ENCODE measurements at places on chromosomes 1 and 21. TPM values are rescaled to one million over a fixed set of nuclear protein-coding genes. Genes with fewer than 3 reads are reported as not detected.

RAP1GAP gene
- total RNA-seq, result 3.0 TPM

ENAH gene
- 41.0 TPM for total RNA-seq

KCNJ9 gene
- not detected for total RNA-seq

KISS1 gene
- not detected for total RNA-seq

RAB7B gene
- total RNA-seq, result 18.9 TPM

PLA2G2F gene
- total RNA-seq, result 0.04 TPM

CLCA4 gene
- 230 TPM for total RNA-seq

RSPO1 gene
- total RNA-seq, result 0.20 TPM

KRTAP13-2 gene
- total RNA-seq, result not detected

LRRIQ3 gene
- total RNA-seq, result 0.28 TPM

NGF gene
- 0.52 TPM for total RNA-seq

ADAMTS5 gene
- 0.80 TPM for total RNA-seq

BMP8B gene
- total RNA-seq, result 0.60 TPM

CRYAA gene
- total RNA-seq, result not detected

IL19 gene
- 5.5 TPM for total RNA-seq

LRRC71 gene
- not detected for total RNA-seq

SPRR3 gene
- total RNA-seq, result 10,043 TPM

SUSD4 gene
- total RNA-seq, result 42.2 TPM

EXTL1 gene
- total RNA-seq, result not detected

TMPRSS3 gene
- total RNA-seq, result 0.32 TPM

NUP210L gene
- 0.04 TPM for total RNA-seq

GPR25 gene
- 0.32 TPM for total RNA-seq

UTS2 gene
- total RNA-seq, result not detected

GUCA2B gene
- total RNA-seq, result not detected

SLAMF1 gene
- 0.36 TPM for total RNA-seq

PDPN gene
- total RNA-seq, result 19.9 TPM

G0S2 gene
- 2.3 TPM for total RNA-seq

AADACL4 gene
- not detected for total RNA-seq

CYP4Z1 gene
- 0.72 TPM for total RNA-seq

SPRR2G gene
- 0.68 TPM for total RNA-seq

ANKRD65 gene
- total RNA-seq, result 11.9 TPM

F3 gene
- 18.4 TPM for total RNA-seq

TRAF3IP3 gene
- total RNA-seq, result 0.80 TPM

SNX27 gene
- total RNA-seq, result 16.4 TPM

SPRR1B gene
- total RNA-seq, result 2,894 TPM

TMEM200B gene
- total RNA-seq, result 1.4 TPM

OR2T2 gene
- total RNA-seq, result not detected

WNT3A gene
- 0.44 TPM for total RNA-seq

CD34 gene
- 4.3 TPM for total RNA-seq

POU3F1 gene
- total RNA-seq, result 6.0 TPM

TBX19 gene
- total RNA-seq, result 0.60 TPM

AQP10 gene
- not detected for total RNA-seq

CA6 gene
- not detected for total RNA-seq

MYOC gene
- total RNA-seq, result 0.20 TPM

HAX1 gene
- 86.6 TPM for total RNA-seq

RPTN gene
- total RNA-seq, result 0.08 TPM

IFFO2 gene
- 70.2 TPM for total RNA-seq

S100A3 gene
- 9.6 TPM for total RNA-seq

RASSF5 gene
- 38.7 TPM for total RNA-seq

KLHL17 gene
- 5.8 TPM for total RNA-seq

KDF1 gene
- total RNA-seq, result 16.5 TPM

PTCH2 gene
- total RNA-seq, result 0.40 TPM

PCSK9 gene
- total RNA-seq, result 18.3 TPM
